ENCODE measurements at places on chromosomes 1 and 21.

DNA sequence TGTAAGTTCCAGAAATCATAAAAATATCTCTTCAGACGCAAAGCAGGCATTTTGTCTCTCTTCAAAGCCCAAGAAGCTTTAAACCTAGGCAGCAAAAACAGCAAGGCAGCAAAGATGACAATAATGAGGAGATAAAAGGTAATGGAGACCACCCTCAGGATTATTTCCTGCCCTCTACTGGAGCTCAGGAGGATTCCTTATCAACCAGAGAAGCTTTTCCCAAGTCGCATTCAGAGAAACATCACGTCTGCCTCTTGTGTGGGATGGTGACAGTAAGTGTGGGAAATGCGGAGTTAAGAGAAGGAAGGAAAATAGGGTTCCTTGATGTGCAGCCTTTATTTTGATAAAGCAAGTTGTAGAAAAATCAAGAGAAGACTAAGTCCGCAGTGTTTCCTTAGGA is 365.8 kb downstream of the RGS7 start:
- DNase-seq: no peak
- no peak overlapping the region for H3K4me3 ChIP-seq
- H3K36me3 ChIP-seq: no peaks in the 10 kb centered on the region
- no peaks in the 10 kb centered on the region for H3K27me3 ChIP-seq
- no peaks in the 10 kb centered on the region for H3K4me1 ChIP-seq

DNA sequence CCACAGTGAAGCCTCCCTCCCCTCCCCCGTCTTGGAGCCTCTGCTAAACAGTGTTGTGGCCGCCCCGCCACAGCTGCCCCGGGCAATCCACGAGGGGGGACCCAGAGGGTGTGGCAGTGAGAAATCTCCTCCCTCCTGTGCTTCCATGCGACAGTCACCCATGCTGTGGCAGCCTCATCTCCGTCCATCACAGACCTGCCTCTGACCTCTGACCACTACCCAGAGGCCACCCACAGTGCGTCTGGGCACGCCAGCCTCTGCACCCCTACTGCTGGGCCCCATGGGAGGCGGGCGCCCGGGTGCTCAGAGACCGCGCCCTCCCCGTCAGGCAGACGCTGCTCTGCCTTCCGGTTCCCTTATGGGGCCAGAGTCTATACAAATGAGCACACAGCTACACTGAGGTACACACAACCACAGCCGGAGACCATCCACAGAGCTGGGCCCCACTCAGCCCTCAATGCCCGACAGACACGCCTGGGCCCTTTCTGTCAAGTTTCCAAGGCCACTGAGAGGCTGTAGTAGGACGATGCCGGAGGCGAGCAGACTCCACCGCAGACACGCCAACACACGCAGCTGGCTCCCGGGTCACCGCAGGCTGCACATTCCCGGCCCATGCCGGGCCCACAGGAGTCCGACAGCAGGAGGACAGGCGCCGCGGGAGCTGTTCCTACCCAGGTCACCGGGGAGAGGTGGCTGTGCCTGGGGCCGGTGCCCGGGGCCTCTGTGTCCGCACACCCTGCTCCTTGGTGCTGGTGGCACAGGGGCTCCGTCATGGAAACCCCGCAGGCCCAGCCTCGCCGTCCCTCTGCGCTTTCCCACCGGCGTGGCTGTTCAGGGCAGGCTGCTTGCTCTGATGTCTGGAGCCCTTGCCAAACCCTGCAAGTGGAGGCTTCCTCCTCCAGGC is 23.9 kb upstream of the TMEM52 start:
- no peak for DNase-seq
- H3K4me1 ChIP-seq: no peaks in the 10 kb centered on the region
- H3K27ac ChIP-seq: no peak overlapping the region
- H3K4me3 ChIP-seq: no peak overlapping the region
- H3K36me3 ChIP-seq: no peaks in the 10 kb centered on the region

GRCh38 chr1:238254935-238255334 is 364.2 kb upstream of the ZP4 start:
- H3K27ac ChIP-seq: no peak overlapping the region
- no peak for DNase-seq
- H3K4me3 ChIP-seq: no peak overlapping the region
- no peaks in the 10 kb centered on the region for H3K36me3 ChIP-seq
- no peaks in the 10 kb centered on the region for H3K4me1 ChIP-seq
- no peaks in the 10 kb centered on the region for H3K27me3 ChIP-seq

DNA sequence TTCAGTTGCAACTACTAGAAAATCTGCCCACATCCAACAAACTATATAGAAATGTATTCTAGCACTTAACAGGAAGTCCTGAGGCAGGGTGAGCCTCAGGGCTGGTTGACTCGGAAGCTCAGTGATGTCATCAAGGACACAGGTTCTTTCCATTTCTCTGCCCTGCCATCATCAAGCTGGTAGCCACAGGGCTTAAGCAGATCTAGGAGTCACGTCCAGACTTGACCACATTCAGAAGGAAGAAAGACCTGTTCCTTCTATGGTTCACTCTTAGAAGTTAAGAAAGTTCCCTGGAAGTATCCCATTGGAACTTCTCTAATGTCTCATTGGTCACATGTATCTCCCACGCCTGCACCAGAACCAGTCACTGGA is 438.1 kb downstream of the PRDM2 start:
- no peaks in the 10 kb centered on the region for H3K27me3 ChIP-seq
- H3K27ac ChIP-seq: no peak overlapping the region
- no peaks in the 10 kb centered on the region for H3K4me1 ChIP-seq
- no peak for DNase-seq
- no peak overlapping the region for H3K4me3 ChIP-seq
- no peaks in the 10 kb centered on the region for H3K36me3 ChIP-seq

DNA sequence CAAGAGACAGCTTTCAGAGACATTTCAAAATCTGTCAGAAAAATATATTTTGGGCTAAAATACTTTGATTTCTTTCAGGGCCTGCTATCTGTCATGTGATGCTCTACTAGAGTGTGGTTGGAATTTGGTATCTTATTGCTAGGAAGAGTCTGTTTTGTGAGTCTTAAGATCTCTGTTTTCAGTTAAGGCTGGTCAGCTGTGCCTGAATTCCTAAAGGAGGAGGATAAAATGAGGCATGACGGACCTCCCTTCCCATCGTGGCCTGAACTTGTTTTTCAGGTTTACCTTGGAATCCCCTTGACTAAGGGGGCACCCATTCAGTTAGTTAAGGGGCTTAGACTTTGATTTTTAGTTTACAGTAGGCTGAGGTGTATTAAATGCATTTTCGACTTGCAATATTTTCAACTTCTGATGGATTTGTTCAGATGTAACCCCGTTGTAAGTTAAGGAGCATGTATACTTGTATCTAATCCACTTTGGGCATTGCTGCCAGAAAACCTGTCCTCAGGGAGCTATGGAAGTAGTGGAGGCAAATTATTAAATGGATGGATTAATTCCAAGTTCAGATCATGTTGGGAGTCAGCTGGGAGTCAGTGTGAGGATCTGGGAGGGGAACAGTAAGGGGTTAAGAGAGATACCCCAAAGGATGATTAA is 18.3 kb downstream of the CAPN2 start:
- H3K27me3 ChIP-seq: no peaks in the 10 kb centered on the region
- H3K4me1 ChIP-seq: peaks cover 36% of the 10 kb centered on the region
- no peak for DNase-seq
- no peak overlapping the region for H3K27ac ChIP-seq

- DNase-seq: no peak
- H3K4me3 ChIP-seq: no peak overlapping the region
- peaks cover 25% of the 10 kb centered on the region for H3K36me3 ChIP-seq
- H3K4me1 ChIP-seq: peaks cover 7% of the 10 kb centered on the region
- H3K27me3 ChIP-seq: no peaks in the 10 kb centered on the region
Observed at GRCh38 chr1:32946413-32946812, 18.2 kb downstream of the RNF19B start.

GRCh38 chr1:179302070-179302469 is 8.5 kb downstream of the SOAT1 start:
- peaks cover 62% of the 10 kb centered on the region for H3K4me1 ChIP-seq
- H3K27ac ChIP-seq: no peak overlapping the region
- no peaks in the 10 kb centered on the region for H3K27me3 ChIP-seq

DNA sequence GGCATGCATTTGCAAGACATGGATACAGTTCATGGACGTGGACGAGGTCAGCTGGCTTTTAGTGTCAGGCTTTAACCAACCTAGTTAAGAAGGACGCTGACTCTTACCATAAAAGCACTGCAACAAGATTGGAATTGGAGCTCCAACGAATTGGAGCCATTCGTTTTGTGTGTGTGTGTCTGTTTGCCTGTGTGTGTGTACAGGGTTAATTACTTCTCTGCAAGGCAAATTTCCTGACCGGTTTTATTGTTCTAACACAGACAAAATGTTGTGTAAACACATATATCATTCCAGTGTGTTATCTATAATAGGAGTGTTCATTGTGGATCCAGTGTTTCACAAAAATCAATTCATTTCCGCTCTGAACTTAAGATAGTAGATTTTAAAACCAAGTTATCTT is 7.9 kb downstream of the ITSN1 start:
- no peaks in the 10 kb centered on the region for H3K36me3 ChIP-seq
- no peaks in the 10 kb centered on the region for H3K4me1 ChIP-seq
- H3K4me3 ChIP-seq: no peak overlapping the region

DNA sequence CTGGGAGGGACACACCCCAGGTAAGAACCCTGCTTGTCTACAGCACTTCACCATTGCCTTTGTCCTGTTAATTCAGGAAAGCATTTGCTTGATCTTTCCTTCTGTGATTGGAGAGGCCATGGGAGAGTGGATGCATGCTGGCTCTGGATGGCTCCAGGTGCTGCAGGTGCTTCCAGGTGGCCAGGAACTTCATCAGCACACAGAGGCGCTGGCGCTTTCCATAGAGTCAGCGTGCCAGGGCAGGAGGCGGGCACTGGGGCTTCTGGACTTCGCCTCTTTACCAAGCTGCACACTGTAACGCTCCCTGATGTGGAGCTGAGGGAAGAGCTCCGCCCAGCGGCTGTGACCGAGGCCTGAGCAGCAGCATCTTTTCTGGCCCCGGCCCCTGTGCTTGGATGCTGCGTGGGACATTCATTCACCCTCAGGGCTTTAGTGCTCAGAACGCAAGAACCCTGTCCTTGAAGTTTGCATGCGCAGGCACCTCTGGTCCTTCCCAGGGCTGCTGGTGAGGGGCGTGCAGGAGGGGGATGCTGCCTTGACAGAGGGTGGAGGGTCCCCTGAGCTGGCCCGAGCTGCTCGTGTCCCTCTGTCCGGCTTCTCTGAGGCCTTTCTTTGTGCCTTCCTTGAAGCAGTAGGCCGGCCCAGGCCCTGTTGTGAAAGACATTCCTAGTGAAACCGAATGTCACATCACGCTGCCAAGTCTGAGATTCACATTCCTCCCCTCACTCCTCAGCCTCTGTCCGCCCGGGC is 1.6 kb upstream of the MX2 start:
- peaks cover 9% of the 10 kb centered on the region for H3K36me3 ChIP-seq
- peak overlapping the region; percentile 98 for H3K27ac ChIP-seq
- DNase-seq: no peak
- no peak overlapping the region for H3K4me3 ChIP-seq

GRCh38 chr21:45129189-45129923 is 55.0 kb downstream of the ADARB1 start:
- H3K4me3 ChIP-seq: no peak overlapping the region
- H3K27me3 ChIP-seq: no peaks in the 10 kb centered on the region
- peak overlapping the region; percentile 57 for H3K27ac ChIP-seq
- H3K36me3 ChIP-seq: peaks cover 5% of the 10 kb centered on the region
- H3K4me1 ChIP-seq: peaks cover 29% of the 10 kb centered on the region

GRCh38 chr1:221451741-221452140 is 290.1 kb downstream of the DUSP10 start:
- no peak overlapping the region for H3K27ac ChIP-seq
- DNase-seq: no peak
- no peaks in the 10 kb centered on the region for H3K36me3 ChIP-seq
- H3K4me1 ChIP-seq: peaks cover 15% of the 10 kb centered on the region

GRCh38 chr1:240888787-240889048 is 276.8 kb upstream of the GREM2 start:
- no peak for DNase-seq
- no peak overlapping the region for H3K4me3 ChIP-seq
- H3K27ac ChIP-seq: no peak overlapping the region

GRCh38 chr1:209767706-209768105 is 11.9 kb downstream of the TRAF3IP3 start:
- H3K4me1 ChIP-seq: peaks cover 47% of the 10 kb centered on the region
- DNase-seq: no peak
- no peak overlapping the region for H3K27ac ChIP-seq
- no peaks in the 10 kb centered on the region for H3K27me3 ChIP-seq
- H3K4me3 ChIP-seq: no peak overlapping the region

DNA sequence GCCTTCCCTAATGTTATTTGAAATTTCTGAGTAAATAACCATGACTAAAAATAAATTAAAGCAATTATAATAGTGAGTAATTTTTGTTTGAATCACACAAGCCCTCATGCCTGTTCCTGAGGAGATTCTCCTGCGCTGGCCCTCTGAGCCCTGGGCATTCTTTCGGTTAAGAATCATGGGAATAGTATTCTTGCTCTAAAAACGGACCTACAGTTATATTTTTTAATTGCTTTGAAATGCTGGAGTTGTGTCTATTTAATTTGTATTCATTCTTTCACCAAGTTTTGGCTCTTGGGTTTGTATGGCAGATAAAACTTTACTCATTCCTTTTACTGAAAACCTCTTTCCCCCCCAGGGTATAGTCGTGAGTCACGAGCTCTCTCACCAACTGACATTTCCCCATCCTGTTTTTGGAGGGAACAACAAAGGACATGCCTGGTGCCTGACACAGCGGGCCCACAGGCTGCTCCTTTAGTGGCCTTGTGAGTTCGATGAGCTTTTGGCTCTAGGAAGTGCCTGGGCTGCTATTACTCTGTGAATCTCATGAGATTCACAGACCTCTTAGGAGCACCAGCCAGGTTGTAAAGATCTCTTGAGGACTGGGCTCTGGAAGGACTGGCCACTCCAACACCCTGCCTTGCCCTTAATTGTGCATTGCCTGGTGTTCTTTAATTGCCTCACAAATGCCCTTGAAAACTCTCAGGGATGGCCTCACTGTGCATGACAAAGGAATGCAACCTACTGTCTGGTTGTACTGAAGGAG is 58.6 kb downstream of the DDR2 start:
- no peak overlapping the region for H3K4me3 ChIP-seq
- H3K36me3 ChIP-seq: no peaks in the 10 kb centered on the region
- H3K4me1 ChIP-seq: peaks cover 3% of the 10 kb centered on the region
- H3K27ac ChIP-seq: no peak overlapping the region
- peaks cover 8% of the 10 kb centered on the region for H3K27me3 ChIP-seq
- no peak for DNase-seq

- H3K36me3 ChIP-seq: no peaks in the 10 kb centered on the region
- H3K27ac ChIP-seq: peak overlapping the region; percentile 54
- no peak for DNase-seq
- no peaks in the 10 kb centered on the region for H3K27me3 ChIP-seq
Observed at GRCh38 chr21:35116777-35117176, 67.7 kb upstream of the RUNX1 start.

GRCh38 chr1:205976708-205977401 is 26.3 kb downstream of the RAB7B start:
- no peak overlapping the region for H3K27ac ChIP-seq
- no peaks in the 10 kb centered on the region for H3K27me3 ChIP-seq
- H3K36me3 ChIP-seq: no peaks in the 10 kb centered on the region
- H3K4me3 ChIP-seq: no peak overlapping the region
- no peaks in the 10 kb centered on the region for H3K4me1 ChIP-seq

- H3K27me3 ChIP-seq: no peaks in the 10 kb centered on the region
- H3K36me3 ChIP-seq: no peaks in the 10 kb centered on the region
- DNase-seq: no peak
Observed at GRCh38 chr1:184958554-184959353, 15.6 kb downstream of the NIBAN1 start.
